Activated effector memory CD4-positive, alpha-beta T cell treated with anti-CD3 and anti-CD28 coated beads, Interleukin-2, amount 50 U/mL, for 16 hours (primary cell): ENCODE measurements at places on chromosomes 5 and 9.

DNA sequence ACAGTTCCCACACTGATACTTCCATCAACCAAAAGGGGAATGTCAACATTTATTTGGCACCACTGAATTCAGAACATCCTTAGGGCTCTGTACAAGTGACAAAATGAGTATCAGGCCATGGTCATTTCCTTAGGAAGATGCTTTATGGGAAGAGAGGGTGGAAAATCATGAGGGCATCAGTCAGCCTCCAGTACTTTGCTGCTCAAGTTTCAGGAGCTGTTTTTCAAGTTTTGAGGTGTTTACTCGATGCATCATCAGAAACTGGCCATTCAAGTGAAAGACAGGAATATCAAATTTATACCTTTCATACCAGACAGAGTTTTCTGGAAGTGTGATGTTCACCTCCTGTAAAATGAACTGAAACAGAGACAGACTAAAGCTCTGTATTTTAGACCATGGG, 21.2 kb upstream of the MARCHF3 start:
- DNase-seq = no peak

DNA sequence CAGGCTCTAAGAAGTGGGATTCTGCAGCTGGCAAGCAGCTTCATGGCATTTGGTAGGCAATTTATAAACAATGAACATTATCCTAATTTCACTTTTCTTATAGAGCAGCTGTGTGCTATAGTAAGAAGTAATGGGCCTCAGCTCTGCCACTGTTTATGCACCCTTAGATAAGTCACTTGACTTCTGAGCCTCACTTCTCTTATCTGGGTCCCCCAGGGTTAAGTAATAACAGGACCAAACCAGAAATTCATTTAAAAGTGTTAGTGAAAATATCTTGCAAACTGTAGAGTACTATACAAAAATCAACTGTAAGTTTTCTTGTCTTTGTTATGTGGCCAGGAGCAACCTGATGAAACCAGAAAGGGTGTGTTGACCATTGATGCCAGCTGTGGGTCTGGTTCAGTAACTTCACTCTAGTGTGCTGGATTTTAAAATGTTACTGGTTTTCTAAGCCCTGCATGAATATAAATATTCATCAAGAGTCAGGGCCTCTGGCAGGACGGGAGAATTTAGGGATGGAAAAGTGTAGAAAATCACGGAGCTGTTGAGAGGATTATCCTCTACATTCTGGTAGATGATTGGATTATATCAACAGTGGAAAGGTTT, 24.2 kb downstream of the TNFAIP8 start:
- no peak for DNase-seq

DNA sequence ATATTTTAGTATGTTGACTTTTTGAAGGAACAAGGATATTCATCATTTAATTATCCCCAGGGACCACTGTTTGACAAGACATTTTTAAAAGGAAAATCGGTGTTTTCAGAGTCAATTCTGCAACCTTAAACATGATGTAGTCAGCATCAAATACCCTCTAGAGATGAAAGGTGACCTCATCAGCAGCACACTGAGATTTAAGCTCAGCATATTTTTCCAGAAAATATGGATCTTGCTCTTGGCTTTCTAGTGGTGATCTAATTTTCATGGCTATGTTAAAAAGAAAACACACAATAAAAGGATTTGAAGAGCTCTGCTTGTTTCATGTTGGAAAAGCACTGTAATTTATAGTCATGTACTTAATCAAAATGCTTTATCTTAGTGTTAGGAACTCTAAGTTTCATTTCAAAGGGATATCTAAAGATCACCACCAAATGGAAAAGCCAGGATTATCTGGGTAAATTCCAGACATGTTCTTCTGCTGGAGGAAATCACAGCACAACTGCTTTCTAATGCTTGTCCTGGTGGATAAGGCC, 487.2 kb downstream of the ENC1 start:
- no peak for DNase-seq

DNA sequence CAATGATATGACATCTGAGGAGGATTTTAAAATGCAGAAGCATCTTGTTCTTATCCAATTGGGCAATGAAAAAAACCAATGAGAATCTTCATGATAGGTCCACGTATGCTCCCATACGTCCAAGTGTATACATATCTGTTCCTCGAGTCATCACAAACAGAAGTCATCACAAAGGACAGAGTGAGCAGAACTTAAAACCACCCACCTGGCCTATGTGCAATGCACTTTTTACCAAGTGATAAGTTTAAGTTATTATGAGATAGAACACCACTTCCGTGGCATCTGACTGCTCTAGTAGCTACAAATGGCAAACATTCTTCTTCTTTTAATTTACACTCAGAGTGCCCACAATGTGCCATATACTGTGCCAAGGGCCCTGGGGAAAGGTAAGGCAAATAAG, 82.4 kb downstream of the PPP2R2B start:
- DNase-seq = no peak

DNA sequence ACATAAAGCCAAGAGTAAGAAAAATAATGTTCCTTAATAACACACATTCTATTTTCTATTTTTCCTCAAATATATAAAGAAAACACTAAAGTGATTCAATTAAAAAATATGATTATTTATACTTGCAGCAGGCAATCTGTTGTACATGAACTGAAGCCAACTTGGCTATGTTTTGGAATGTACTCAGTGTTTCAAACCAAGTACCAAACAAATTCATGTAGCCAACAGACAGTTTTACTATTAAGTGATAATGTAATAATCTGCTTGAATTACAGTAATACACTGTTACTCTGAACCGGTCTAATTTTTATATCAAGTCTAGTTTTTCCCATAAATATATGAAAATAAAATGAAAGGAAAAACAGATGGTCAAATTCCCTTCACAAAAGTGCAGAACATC, 58.0 kb downstream of the CEP120 start:
- DNase-seq = no peak

DNA sequence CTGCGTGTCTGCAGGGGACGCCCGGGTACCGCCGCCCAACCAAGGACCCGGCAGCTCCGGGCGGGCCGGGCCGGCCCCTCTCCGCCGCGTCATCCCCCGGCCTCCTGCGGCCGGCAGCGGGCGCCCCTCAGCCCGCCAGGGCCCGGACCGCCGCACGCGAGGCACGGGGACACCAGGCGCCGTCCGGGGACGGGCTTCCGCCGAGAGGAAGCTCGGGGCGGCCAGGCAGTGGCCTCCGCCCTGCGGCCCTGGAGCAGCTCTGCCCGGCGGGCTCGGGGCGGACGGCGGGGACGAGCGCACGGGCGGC, 373 bp downstream of the FBXW5 start:
- DNase-seq = no peak

- no peak for DNase-seq
Observed at GRCh38 chr5:173765661-173766060, 122.5 kb upstream of the CPEB4 start.
